ENCODE measurements at places on chromosomes 6 and 20.

DNA sequence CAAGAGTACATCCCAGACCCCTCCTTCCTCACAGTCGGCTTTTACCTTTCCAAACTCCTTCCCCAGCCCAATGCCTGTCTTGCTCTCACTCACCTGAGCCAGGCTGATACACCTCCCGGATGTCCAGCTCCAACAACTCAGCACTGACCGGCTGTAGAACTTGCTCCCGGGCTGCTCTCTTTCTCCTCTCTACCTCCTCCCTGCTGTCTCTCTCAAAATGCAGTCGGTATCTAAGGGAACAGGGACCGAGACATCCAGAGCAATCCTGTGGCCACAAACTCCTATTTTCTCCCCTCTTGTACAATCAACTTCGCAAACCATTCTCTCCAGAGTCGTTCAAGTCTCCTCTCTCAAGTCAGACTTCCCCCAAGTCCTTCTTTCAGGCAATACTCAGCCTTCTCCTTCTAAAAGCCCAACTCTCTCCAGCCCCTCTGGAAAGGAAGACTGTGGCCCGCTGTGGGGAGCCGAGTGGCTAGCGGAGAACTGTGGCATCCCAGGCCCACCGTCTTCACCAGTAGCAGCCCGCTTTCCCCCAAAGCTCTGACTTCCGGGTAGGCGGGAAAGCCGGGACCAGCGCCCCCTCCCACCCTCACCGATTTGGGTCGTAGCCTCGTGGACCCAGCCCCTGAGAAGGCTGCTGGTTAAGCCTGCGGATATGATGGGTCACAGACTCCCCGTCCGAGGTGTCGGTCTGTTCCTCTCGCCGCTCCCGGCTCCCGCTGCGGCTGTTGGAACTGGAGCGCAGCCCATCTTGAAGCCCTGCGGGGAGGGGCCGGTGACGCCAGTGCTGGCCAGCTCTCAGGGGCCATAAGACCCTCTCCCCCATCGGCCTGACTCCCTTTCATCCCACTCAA lies 1.1 kb downstream of the GNL1 start:
- DNase-seq = no peak

GRCh38 chr6:36621371-36621855 lies 27.3 kb downstream of the SRSF3 start:
- no peak for DNase-seq

DNA sequence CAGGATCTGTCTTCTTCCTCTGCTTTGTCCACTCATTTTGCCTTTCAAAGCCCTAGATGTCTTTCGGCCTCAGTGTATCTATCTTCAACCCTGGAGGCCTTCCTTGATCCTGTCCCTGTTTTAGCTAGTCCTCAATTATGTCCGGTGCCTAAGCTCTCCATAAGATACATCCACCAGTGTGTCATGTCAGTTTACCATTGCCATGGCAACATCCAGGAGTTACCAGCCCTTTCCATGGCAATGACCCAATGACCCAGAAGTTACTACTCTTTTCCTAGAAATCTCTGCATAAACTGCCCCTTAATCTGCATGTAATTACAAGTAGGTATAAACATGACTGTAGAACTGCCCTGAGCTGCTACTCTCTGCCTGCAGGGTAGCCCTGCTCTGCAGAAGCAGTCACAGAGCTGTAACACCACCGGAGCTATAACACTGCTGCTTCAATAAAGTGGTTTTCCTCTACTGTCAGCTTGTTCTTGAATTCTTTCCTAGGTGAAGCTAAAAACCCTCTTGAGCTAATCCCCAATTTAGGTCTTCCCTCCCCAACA lies 712.1 kb upstream of the AGPAT4 start:
- DNase-seq = no peak

GRCh38 chr6:31877651-31878161 lies 1.1 kb downstream of the SLC44A4 start:
- DNase-seq = no peak

GRCh38 chr6:152981989-152982903 lies 595 bp downstream of the FBXO5 start:
- no peak for DNase-seq

- DNase-seq = no peak
These were observed 48.6 kb downstream of the TMEM170B start for GRCh38 chr6:11586117-11586516.

DNA sequence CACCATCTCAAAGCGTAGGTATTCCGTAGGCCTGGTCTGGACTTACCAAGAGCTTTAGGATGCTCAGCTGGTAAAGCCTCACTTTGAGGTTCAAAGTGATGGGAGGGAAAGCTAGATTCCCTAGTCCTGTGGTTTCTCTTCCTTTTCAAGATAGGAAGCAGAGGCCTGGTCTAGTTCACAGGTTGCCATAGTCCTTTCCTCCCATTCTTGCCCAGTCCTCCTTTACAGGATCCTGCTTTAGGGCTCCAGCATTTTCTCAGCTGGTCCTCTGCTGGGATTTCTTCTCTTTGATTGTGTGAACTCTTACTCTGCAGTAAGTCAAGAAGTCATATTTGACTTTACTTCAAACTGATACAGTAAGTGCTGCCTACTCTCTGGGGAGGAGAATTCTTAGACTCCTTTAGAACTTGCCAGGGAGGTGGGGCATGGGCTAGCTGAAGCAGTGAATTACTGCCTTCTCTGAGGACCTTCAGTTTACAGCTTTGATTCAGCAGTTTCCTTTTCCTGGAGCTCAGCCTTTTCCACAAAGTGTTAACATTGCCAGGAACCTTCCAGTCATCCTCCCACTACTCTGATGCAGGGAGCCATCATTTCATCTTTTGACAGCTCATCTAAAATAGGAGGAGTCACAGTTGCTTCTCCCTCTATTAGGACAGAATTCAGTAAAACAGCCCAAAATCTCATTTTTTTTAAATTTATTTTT lies 42.8 kb upstream of the PLCG1 start:
- DNase-seq = no peak

DNA sequence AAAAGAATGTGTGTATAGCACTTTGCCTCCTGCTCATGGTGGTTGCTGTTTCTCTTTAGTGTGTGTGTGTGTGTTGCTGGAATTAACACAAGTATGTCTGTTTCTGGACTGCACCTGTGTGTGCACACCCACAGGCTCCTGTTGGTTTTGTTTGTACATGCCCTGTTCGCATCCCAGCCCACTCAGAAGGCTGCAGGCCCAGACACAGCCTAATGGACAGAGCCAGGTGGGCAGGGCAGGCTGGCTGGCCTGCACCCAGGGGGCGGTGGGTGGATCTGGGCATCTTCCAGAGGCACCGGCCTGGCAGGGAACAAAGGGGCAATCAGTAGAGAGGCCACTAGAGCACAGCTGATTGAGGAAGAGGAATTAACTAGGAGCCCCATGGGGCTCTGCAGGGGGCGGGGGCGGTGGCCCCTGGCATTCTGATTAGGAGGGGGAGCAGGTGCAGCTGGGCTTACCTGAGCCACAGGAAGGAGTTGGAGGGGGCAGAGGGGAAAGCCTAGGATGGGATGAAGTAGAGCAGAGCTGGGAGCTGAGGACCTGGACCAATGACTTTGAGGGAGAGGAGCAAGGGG lies 21.9 kb downstream of the CD40 start:
- no peak for DNase-seq

- no peak for DNase-seq
These were observed 68.9 kb upstream of the TULP1 start for GRCh38 chr6:35581633-35582032.

All from stimulated activated CD8-positive, alpha-beta memory T cell treated with anti-CD3 and anti-CD28 coated beads, Interleukin-7, amount 100 ng/mL, for 1 hour (primary cell).